ENCODE measurements at places on chromosomes 16 and 17.

DNA sequence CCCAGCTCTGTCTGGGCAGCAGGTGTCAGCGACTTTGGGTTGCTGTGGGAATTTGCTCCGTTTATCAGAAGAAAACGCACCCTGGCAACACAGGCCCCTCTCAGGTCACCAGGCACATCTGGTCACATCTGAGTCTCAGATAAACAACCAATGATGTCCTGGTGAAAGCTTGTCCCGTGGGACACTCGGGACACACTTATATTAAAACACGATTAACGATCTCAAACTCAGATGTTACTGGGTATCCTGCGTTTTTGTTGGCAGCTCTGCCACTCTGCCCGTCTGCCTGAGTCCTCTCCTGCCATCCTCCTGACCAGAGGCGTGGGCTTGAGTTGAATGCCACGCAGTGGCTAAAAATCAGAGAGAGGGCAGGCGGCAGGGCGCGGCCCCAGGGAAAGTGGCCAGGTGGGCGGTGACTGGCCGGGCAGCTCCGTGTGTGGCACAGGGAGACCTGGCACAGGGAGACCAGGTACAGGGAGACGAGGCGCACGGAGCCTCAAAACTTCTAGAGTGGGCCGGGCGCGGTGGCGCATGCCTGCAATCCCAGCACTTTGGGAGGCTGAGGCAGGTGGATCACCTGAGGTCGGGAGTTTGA is 2.1 kb downstream of the SECTM1 start:
- no peak for DNase-seq

DNA sequence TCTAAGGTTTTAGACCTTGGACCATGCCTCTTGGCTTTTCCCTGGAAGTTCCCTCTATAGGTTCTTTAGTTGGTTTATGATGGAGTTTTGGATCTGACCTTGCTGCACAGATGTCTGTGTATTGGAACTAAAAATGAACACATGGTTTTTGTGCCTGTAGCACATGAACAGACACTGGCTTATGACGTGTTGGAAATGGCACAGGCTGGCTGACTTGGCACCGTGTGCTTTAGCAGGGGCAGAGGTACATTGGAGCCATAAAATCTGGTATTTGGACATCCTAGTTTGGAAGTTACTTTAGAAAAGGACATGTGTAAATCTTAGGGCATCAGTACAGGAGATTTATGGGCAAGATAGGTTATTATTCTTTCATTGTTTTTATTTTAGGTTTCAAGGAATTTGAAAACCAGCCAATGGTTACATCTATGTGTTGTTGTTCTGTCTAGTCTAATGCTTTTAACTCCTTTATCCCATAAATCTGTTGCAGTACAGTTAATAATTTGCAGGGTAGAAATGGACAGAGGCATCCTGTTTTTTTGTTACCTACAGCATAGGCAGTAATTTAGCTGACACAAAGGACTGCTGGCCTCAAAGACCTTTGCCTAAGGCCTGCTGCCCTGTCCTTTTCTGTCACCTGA is 6.0 kb downstream of the SOCS7 start:
- DNase-seq = peak; percentile 32

GRCh38 chr17:34412534-34412933 is 49.5 kb upstream of the CCL1 start:
- DNase-seq = no peak

GRCh38 chr16:11039726-11040125 is 95.4 kb downstream of the CLEC16A start:
- DNase-seq = no peak

DNA sequence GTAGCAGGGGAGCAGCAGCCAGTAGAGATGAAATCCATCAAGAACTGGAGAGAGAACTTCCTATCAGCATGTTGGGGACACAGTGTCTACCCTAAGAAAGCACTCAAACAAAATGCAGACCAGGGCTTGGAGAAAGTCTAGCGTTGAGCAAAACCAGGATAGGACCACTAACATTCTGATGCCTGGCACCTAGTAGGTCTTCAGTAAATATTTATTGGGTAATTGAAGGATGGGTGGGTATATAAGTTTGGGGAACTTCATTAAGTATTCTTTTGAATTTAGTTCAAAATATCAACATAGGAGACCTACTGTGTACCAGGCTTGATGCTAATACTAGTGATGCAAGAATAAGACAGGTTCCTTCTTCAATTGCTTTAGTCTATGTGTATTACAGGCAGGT is 30.9 kb downstream of the SLC6A2 start:
- DNase-seq = no peak

DNA sequence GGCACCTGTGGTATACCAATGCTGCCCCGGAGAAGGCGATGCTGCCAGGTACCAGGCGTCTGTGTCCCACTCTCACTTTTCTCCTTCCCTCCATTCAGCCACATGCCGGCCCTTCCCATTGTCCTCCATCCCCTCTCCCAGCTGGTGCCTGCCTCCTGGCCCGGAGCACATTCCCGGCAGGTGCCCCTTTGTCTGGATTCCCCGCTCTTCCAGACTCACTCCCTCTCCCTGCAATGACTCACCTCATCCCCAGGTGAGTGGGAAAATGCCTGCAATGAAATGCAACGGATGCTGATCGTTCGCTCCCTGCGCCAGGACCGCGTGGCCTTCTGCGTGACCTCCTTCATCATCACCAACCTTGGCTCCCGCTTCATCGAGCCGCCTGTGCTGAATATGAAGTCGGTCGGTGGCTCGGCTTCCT is 10.4 kb upstream of the KDM6B start:
- DNase-seq = peak; percentile 25

GRCh38 chr17:12627781-12628451 is 37.8 kb upstream of the MYOCD start:
- no peak for DNase-seq

GRCh38 chr17:50206604-50207293 is 5.3 kb upstream of the COL1A1 start:
- peak; percentile 70 for DNase-seq

- DNase-seq = peak; percentile 89
These were observed 2.7 kb downstream of the MAPT start for GRCh38 chr17:45896803-45897693.

GRCh38 chr17:35795007-35795870 is at the start of gene MMP28:
Gene MMP28, minus strand, starts transcription at chr17:35795641. Its CDS starts 264 bp downstream, at chr17:35795377.
- peak; percentile 81 for DNase-seq

- no peak for DNase-seq
These were observed 14.0 kb downstream of the BTBD17 start for GRCh38 chr17:74347646-74348045.

DNA sequence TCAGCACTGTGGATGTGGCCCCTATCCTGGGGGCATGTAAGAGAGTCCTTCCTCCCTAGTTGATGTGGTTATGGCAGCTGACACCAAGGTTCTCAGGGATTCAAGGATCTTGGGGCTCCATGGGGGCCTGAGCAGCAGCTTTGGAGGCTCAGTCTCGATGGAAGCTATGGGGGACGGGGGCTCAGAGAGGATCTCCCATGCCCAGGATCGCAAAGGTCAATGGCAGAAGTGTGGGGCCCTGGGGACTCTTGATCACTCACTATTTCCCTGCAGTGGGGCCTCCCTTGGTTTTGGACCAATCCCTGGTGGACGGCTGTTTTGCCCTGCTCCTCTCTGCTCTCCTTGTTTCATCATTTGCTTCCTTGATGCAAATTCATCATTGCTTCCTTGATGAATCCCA is 885.9 kb downstream of the CDH8 start:
- no peak for DNase-seq

DNA sequence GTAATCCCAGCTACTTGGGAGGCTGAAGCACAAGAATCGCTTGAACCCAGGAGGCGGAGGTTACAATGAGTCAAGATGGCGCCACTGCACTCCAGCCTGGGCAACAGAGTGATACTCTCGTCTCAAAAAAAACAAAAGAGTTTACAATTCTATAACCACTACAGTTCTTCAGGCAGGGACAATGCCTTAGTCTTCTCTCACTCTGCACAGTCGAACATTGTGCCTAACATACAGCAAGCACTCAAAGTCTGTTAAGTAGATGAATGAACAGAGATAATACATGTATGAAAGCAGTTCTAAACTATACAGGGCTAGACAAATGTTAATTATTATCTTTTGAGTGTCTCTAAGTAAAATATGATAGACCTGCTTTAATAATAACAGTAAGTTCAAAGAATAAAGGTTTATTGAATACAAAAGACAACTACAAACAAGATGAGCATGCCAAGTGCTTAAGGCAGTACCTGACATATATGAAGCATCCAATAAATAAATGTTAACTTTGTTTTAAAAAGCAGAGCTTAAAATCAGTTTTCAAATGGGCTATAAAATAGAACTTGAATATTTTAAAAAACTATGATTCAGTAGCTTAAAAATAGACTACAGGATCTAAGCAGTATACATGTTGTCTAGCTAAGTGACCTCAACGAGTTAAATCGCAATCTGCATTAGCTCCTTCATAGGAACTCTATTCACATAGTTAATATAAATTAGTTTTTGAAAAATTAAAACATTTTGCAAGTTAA is 19.3 kb downstream of the INTS2 start:
- DNase-seq = no peak

DNA sequence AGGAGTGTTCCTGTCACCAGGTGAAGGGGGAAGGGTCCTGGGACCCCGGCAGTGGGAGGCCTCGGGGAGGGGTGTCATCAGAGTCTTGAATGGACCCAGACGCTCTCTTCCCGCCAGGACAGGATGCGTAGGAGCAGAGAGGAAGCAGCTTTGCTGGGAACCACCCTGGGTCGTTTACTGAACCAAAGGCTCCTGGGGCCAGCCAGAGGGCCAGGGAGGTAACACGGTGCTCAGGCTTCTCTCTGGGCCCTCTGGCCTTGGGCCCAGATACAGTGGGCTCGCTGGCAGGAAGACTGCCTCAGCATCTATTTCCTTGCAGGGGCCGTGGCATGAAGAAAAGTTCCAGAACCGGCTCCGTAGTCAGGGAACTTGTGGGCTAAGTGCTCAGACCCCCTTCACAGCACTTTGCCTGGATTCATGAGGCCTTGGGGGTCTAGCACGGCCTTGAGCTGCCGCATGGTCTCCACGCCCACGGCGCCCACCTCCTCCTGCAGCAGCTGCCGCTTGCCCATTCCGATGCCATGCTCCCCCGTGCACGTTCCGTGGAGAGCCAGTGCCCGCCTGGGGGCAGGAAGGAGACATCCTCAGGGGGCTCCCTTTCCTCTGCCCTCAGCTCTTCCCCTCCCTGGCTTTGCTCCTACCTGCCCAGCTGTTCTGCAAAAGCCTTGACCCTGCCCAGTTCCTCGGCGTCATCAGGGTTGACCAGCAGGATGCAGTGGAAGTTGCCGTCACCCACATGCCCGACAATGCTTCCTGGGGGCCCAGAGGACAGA is 4.4 kb downstream of the LDHD start:
- no peak for DNase-seq

DNA sequence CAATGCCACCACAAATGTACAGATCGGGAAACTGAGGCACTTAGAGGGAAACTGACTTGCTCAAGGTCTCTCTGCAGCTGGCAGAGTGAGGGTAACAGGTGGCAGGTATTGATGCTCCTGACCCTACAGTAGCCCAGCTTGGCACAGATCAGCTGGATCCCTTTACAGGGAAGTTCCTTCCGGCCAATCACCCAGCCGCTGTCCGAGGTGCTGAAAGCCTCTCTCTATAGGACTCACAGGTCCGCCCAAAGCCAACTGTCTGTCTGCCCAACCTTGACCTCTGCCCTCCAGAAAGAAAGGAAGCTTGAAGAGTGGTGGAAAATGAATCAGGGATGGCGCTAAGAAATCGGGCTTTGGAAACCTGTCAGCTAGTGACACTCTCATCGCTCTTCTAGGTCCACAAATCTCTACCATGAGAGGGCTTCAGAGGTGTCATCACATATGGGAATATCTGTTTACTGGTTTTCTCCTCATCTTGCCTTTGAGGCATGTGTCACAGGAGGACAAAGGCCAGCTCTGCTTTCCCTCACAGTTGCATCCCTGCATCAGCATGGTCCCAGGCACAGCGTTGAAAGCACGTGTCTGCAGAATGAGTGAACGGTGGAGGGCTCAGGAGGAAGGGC is 246.2 kb downstream of the KATNIP start:
- DNase-seq = no peak

DNA sequence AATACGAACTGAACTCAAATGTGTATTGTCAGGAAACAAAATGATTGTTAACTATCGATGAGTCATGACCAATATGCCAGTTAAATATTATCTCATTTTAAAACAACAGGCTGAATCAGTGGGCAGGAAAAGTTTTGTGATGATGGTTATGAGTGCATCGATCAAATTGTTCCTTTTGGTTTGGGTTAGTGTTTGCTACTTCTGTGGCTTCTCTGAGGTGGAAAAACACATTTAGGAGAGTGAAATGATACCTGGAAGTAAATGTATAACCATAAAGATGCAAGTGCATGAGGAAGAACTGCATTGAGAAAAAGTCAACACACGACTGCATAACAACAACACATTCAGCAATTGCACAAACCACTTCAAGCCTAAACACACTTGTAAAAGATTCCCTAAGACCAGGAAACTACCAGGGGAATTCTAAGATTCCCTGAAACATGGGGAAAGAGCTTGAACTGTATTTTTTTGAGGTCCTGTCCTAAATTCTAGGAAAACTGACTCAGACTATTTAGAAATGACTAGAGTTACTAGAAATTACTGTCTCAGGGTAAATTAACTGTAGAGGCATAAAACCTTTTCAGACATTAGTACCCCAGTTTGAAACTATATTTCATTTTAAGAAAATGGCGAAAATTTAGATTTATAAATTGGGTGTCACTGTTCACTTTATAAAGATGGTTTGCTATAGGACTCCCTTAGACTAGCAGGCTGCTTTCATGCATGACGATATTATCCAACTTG is 44.8 kb downstream of the CDYL2 start:
- no peak for DNase-seq

- no peak for DNase-seq
These were observed 434.0 kb upstream of the CDH5 start for GRCh38 chr16:65932350-65933072.

DNA sequence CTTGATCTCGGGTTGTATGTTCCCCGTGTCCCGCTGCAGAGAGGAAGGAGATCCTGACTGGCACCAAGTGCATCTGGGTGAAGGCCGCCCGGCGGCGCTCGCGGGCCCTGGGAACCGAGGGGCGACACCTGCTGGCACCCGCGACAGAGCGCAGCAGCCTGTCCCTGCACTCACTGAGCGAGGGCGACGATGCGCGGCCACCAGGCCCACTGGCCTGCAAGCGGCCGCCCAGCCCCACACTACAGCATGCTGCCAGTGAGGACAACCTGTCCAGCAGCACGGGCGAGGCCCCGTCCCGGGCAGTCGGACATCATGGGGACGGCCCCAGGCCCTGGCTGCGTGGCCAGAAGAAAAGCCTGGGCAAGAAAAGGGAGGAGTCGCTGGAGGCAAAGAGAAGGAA is 7.5 kb downstream of the BTBD17 start:
- no peak for DNase-seq

DNA sequence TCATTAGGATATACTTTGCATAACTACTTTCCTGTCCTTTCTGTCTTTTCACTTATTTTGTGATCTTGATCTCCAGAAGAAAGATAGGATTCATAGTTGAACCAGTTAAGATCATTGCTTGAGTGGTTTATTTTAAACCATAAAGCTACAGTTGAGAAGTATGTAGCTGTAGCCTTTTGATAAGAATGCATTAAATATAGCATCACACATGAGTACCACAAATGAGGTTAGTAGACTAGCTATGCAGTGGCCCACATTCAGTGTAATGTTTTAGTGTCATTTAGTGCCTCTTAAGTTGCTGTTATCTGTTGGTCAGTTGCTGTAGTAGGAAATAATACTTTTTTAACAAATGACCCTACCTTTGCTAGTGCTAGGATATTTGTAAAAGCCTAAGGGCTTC is 1.3 kb downstream of the NLK start:
- DNase-seq = peak; percentile 6

- peak; percentile 51 for DNase-seq
These were observed 1.8 kb upstream of the JMJD8 start for GRCh38 chr16:685967-686366.

- no peak for DNase-seq
These were observed 1.1 kb downstream of the ATP2A1 start for GRCh38 chr16:28879261-28879840.

All from NCI-H69 (cell line).